Activated CD8-positive, alpha-beta memory T cell treated with anti-CD3 and anti-CD28 coated beads for 1 hour (primary cell): ENCODE measurements at places on chromosomes 1 and 21.

DNA sequence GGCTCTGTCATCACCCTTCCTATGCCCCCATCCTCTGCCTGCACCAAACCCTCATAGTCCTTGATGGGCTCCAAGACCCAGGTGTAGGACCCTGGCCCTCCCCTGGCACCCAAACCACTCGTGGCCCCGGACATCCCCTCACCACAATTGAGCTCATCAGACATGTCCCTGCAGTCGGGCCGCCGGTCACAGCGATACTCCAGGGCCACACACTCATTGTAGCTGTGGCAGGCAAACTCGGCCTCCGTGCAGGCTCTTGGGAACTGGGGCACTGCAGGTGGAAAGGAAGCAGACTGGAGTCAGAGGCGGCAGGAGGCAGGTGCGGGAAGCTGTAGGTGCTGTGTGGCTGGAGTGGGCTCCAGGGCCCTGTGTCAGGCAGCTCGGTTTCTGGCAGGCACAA is 49.3 kb downstream of the HSPG2 start:
- DNase-seq: no peak

GRCh38 chr1:193183019-193183627 is 3.3 kb downstream of the B3GALT2 start:
- no peak for DNase-seq

DNA sequence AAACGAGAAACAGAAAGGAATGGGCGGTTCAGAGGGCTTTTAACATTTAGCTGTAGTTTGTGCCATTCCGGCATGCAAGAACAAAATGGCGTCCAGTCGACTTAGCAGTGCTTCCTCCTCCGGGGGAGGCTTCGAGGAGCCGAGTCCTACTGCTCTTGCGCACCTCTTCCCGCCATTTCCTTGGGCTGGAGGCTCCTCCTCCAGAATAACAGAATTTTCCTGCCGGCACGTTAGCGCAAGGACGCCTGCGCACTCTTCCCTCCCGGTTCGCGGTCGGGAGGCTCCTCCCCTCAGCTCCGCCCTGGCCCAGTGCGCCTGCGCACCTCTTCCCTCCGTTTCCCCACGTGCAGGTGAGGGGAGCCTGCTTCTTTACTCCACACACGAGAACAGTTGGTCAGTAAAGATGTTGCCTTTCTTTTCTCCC is 1.0 kb downstream of the DMRTB1 start:
- DNase-seq: no peak

DNA sequence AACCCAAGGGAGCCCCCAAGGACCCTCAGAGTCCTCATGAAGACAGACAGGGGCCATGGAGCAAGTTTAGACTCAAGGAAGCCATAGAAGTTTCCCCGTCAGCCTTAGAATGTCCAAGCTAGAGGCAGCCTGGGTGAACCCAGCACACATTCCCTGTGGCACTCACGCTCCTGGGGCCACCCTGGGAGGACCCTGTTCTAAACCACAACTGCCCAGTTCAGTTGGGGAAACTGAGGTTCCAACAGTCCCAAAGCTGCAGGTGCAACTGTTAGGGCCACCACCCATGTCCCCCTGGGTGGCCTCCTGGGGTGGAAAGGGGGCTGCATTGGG is 9.3 kb downstream of the WNT3A start:
- no peak for DNase-seq

GRCh38 chr1:196143602-196144342 is 464.5 kb downstream of the KCNT2 start:
- DNase-seq: no peak

DNA sequence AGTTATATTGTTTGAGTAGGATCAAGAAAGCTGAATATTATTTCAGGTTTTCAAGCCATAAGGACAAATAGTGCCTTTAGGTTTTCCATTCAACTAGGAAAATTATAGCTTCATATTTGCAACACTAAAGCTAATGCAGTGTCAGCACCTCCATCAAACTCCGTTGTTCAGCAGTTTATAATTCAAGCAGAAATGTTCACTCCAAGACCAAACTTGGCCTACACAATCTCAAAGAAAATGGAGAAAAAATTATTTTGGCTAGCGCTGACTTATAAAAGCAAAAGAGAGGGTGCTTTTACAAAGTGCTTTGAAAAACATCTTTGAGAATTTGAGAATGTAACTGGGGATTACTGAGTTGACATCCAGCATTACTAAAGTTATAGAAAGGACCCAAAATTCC is 1.4 kb downstream of the SPAG17 start:
- no peak for DNase-seq

- DNase-seq: no peak
Observed at GRCh38 chr1:235277709-235278108, 50.3 kb downstream of the ARID4B start.

DNA sequence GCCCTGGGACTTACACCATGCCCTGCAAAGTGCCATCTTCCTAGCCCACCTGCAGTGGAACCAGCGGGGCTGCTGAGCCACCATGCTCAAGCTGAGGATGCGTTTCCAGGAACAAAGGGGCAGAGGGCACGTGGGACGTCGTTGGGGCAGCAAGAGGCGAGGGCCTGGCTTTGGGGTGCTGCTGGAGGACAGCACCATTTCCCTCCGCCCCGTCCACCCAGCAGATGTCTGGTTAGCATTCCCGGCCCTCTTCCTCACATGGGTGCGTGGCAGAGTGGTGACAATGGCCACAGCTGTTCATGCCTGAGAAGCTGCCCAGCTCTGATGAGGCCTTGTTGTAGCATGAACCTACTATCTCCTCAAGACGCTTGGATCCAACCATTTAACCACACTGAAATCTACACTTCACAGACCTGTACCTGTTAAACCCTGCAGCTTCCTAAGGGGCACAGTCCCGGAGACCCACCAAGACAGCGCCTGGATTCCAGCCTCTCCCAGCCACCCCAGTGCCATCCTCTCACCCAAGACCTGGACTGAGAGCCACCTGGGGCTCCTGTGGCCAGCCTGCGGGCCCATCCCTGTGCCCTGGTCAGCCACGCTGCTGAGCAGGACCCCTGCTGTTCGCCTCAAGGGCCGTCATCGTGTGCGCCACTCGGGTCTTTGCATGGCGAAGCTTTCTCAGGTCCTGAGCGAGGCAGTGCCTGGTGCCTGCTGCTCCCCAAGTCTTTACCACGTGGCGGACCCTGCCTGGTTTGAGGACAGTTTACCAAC is 33.2 kb downstream of the SLC45A1 start:
- no peak for DNase-seq

DNA sequence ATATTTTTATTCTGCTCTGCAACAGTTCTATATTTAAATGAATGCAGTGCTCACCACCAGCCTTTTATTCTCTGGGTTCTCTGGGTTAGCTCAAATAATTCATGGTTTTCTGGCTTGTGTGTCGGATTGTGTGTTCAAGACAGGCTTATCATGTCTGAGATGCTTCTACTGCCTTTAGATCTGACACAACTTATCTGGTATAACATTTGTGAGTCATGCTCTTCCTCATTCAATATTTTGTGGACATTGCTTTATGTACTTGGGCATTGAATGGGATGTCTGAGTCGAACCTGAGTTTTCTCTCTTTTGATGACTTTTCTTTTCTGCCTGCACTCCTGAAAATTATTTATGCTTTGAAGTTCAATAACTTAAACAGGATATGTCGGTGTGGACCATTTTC is 17.6 kb upstream of the PKP1 start:
- DNase-seq: no peak

GRCh38 chr1:226563666-226564065 is 15.1 kb downstream of the STUM start:
- DNase-seq: no peak

DNA sequence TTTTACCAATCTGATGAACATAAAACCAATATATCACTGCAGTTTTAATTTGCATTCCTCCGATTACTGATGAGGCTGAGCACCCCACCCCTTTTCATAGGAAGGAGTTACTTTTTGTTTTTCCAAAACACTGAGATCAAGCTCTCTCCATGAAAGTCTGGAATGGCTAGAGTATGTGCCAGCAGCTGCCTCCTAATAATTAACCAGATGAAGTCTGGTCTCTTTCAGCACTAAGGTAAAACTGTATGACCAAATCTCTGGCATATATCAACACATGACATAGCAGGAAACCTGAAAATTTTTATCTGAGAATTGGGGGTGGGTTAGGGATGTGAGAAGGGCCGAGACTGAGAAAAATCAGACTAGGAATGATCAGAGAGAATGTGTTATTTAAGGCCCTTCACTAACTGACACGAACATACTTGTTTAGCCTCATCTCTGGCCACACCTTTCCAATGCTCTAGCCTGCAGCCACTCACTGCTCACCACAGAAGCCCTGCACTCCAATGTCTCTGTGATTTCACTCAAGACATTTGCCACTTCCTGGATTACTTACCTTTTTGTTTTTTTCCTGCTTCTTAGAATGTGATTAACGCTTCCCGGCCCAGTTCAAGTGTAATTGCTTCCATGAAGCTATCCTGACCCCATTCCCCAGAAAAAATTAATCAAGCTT is 34.7 kb downstream of the WASF2 start:
- DNase-seq: peak; percentile 9

DNA sequence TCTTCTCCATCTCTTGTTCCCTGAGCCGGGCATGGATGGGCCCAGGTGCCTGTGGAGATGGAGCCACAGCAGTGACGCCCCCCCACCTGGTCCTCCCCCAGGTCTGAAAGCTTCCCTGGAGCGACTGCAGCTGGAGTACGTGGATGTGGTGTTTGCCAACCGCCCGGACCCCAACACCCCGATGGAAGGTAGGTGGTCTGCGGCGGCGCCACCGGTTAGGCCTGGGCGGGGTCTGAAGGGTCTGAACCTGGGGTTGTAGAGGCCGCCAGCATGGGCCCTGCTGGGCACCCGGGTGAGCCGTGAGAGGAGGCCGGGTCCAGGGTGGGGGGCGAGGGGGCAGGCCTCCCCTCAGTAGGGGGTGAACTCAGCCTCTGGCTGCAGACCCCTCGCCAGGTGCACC is 44.6 kb downstream of the KCNAB2 start:
- no peak for DNase-seq

DNA sequence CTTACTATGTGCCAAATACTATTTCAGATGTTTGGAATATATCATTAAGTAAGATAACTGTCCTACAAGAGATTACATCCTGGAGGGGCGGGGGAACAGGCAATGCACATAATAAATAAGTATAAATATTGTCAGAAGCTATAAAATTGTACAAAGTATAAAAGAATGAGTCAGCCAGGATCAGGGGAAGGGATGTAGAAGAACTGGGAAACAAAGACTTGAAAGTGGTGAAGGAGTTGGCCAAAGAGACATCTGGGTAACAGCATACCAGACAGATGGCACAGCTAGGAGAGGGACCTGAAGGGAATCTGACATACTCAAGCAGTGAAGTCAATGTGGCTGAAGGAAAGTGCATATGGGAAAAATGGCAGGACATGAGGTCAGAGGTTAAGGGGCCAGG is 53.9 kb downstream of the CYYR1 start:
- DNase-seq: no peak

GRCh38 chr1:112906150-112906698 is 49.8 kb downstream of the SLC16A1 start:
- no peak for DNase-seq

- no peak for DNase-seq
Observed at GRCh38 chr1:65894738-65895605, 102.3 kb downstream of the PDE4B start.

GRCh38 chr21:44813727-44814126 is 4.1 kb downstream of the SUMO3 start:
- no peak for DNase-seq

DNA sequence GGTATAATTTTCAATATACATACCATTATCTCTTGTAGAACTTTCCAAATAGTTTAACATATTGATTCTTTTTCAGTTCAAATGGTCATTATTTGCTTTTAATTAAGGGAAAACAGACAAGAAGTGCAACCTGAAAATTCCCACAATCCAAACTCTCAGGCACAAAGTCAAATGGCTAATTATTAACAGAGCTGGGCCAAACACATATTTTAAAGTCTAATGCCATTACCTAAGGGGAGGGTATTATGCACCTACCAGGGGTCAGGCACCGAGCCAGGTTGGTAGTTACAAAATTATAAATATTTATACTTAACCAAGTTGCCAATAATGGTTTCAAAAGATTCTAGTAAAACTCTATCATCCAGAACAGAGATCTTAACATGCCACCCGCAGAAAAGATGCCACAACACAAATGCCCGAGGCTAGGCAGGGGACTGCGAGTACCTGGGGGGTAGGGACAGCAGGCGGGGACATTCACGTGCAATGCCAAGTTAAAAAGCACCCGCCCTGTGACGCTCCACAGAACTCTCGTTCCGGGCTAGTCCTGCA is 15.0 kb downstream of the LBR start:
- no peak for DNase-seq

DNA sequence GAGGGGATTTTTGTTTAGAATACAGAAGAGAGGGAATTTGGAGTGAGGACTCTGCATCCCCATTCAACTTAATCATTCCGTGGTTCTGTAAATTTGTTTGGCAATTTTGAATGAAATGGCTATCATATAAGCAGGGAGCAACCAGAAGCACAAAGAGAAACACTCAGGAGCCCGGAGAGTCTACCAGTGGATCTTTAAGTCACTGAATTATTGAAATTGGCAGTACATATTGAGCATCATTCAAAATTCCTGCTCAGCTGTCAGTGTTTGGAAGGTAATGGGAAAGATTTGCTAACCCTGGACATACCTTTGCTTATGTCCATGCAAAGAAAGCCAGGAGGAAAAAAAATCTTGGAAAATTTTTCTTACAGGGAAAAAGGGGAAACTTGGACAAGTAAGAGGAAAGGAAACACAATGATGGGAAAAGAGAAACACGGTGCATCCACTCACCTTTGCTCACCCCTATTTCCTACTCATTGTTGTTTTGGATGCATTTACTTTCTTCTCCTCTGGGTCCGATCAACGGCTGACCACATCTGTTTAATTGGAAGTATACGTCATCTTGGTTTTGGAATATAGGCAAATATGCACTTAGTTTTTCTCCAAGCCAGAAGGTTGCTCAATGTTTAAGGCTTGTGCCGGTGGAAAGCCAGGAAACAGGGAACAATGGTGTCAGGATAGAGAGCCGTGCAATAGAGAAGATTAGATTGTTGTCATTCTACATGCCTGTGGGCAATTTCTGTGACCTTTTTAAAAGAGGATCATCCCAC is 243.0 kb upstream of the LYPLAL1 start:
- DNase-seq: no peak

- no peak for DNase-seq
Observed at GRCh38 chr1:174789399-174789798, 210.3 kb upstream of the CACYBP start.

- no peak for DNase-seq
Observed at GRCh38 chr21:28325618-28326017, 667.1 kb downstream of the LTN1 start.

GRCh38 chr1:117564227-117565075 is 41.4 kb upstream of the TENT5C start:
- DNase-seq: no peak

GRCh38 chr1:162035241-162035640 is 11.6 kb upstream of the OLFML2B start:
- DNase-seq: no peak

DNA sequence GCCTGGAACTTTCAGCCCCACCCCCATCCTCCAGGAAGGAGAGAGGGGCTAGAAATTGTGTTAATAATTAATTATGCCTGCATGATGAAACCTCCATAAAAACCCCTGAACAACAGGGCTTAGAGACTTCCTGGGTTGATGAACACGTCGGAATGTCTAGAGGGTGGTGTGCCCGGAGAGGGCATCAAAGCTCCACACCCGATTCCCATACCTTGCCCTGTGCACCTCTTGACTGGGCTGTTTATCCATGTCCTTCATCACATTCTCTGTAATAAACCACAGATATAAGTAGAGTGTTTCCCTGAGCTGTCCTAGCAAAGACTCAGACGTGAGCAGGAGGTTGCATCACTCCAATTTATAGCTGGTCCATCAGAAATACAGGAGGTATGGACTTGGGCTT is 624.0 kb downstream of the NPHP4 start:
- DNase-seq: no peak
